ENCODE measurements at places on chromosomes 3 and 15.

DNA sequence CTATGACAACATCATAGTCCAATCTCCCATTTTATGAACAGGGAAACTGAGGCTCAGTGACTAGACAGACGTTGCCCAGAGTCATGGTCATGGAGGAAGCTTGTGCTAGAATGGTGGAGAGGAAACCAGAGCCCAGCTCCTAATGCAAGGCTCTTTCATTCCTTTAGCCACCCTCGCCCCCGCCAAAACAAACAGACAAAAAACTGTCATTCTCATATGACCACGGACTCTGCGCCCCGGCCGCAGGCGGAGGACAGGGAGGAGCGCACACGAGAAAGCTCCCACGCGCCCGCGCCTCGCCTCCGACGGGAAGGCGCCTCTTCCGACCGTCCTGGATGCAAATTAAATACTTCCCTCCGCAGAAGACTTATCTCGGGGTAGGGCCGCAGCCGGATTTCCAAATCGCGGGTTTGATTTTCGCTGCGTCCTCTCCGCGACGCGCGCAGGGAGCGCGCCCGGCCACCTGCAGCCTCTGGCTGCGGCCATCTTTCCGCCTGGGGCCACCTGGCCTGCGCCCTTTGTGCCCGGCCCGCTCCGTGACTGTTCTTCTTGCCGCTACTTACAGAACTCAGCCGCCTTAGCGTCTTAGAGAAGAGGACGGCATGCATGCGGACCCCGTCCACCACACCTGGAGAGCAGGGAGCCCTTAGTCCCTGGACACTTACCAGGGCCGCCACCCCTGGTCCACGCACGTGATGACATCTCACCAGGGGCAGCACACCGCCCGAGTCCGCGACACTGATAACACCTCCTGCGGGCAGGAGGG lies 670 bp upstream of the ATP13A3 start:
- DNase-seq = no peak

DNA sequence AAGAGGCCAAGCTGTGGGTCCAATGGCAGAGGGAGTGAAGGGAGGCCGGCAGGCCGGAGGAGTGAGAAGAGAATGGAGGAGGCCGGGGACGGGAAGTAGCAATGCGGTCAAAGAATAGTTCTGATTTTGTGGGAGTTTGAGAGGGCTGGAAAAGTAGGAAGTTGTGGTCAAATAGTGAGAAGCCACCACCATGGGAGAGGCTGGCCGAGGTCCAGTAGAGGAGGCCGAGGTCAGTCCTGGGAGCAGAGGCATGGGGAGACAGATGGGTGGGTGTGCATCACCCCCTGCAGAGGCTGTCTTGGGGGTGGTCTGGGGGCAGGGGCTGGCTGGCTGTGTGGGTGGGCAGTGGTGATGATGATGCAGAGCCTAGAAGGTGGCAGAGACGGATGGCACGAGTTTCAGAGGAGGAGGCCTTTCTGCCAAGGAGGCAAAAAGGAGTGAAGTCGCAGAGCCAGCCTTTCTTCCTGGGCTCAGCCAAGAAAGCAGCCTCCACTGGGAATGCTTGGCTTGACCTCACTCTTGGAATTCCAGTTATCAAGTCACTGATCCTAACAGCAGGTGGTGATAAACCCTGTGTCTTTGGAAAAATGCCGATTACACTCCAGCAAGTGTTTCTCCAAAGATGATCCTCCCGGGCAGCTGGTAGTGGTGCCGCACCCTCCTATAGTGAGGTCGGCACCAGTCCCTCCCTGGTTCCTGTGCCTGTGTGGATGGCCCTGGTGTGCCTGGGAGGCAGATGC lies 57.3 kb downstream of the ARNT2 start:
- DNase-seq = no peak

GRCh38 chr15:92365906-92366305 lies 27.8 kb upstream of the ST8SIA2 start:
- DNase-seq = no peak

DNA sequence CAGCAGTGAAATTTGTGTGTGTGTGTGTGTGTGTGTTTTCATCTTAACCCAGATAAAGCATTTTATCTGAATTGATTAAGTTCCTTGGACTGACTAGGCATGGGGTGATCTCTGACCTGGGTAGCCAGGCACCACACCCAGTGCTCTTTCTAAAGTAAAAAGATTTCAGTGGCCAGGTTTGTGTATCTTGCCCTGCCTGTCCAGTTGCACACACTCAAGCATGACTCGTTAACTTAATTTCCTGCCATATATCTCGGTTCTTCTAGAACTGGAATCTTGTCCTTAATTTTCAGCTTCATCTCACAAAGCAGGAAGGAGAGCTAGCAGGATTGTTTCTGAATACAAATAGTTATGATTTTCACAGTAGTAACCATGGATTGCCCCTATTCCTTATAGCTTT lies 17.0 kb downstream of the TM4SF18 start:
- DNase-seq = no peak

DNA sequence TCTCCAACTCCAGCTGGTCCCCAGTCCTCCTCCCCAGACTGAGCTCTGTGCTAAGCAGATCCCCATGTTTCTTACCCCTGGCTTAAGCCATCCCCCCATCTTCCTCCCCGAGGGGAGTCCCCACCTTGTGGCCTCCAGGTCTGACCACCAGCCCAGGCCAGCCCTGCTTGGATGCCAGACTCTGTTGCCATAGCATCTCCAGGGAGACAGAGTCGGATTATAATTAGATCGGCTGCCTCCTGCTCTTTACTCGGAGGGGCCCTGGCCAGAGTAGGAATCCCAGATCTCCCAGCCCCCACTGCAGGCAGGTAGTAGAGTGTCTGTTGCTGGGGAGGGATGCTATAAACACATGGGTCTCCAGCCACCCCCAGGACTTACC lies 2.4 kb downstream of the KLHDC8B start:
- peak; percentile 58 for DNase-seq

Data from neuronal stem cell (in vitro differentiated cells).